ENCODE measurements at places on chromosomes 11 and 22.

DNA sequence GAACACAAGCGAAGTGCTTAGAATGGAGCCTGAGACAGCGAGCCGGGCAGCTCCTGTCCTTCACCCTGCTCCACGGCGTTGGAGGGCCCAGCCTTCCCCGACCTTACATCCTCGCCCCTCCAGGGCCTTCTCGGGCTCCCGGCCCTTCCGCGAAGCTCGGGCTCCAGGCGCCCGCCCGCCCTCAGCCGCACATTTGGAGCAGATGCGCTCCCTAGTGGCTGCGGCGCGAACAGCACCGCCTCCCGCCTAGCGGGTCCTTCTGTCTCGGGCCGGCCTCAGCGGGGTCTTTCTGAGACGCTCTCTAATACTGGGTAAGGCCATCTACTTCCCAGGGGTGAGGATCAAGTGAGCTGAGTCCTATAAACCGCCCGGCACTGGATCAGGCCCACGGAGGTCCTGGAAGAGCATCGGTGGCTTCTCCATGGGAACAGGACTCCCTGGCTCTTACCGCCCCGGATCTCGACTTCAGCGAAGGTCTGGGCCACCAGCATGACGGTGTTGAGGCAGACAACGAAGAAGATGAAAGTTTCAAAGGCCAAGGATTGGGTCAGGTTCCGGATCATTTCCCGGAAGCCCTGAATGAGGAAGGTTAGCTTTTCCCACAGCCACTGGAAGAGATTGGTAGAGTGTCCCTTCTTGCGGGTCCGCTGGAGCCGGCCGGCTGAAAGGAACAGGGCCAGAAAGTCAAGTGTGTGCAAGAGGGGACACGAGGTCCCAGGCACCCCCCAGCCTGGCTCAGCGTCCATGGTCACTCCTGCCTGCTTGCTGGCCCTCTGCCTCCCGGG lies 3.7 kb downstream of the CATSPER1 start:
- DNase-seq, result peak; percentile 43

- peak; percentile 71 for DNase-seq
Observed at GRCh38 chr22:36856121-36856791, 4.5 kb upstream of the NCF4 start.

- no peak for DNase-seq
Observed at GRCh38 chr11:620201-620600, 4.5 kb upstream of the IRF7 start.

GRCh38 chr22:48755059-48755949 lies 1072.4 kb downstream of the BRD1 start:
- DNase-seq, result no peak

DNA sequence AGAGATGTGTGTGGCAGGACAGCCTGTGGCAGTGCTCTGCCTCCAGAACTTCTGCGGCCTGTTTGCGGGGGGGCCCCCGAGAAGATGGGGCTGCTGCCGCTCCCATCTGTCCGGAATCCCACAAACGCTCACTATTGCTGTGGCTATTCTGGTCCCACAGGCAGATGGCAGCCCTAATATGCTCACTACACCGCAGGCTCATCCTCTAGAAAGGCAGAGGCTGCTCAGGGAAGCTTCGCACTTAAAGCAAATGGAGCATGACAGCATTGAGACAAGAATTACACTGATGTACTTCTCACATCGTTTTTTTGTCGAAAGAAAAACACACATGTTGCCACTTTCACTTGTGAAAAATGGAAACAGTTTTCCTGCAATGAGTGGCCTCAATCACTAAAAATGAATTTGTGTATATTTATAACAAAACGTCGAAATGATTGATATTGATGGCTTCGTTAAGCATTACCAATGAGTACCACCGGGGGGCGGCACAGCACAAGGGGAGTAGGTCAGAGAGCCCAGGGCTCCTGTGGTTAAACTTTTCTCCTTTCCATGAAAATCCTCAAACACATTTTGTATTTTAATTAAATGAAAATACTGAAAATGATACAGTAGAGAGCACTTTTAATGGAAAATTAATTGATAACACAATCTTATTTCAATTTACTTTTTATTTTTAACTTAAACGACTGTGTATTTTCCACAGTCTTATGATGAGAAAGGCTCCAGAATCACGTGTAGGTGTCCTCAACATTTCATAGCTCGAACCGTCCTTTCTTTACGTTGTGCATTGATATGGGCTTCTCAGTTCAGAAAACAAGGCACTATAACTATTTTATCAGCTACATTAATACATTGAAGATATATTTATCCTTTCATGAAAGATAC lies 69.1 kb downstream of the CTTN start:
- peak; percentile 15 for DNase-seq
